ENCODE measurements at places on chromosomes 7 and 10.

- no peak for DNase-seq
These were observed 73.3 kb downstream of the C10orf90 start for GRCh38 chr10:126597211-126597610.

- no peak for DNase-seq
These were observed 11.6 kb upstream of the ORAI2 start for GRCh38 chr7:102421706-102422240.

DNA sequence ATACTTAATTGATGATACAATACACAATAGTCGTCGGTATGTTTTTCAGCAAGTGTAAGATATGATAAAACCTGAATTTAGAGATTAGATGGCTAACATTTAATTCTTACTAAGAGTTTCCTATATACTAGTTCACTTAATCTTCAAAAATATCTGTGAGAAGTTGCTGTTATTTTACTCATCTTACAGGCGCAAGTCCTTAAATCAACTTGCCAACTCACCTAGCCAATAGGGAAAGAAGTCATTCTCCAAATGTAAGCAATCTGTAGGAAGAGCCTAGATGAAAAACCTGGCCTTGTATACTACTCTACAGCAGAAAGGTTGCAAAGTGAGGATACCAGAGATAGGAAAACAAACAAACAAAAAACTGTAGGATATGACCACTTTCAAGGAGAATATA, 10.6 kb downstream of the CD36 start:
- no peak for DNase-seq

GRCh38 chr7:77393261-77393660, 22.9 kb downstream of the GSAP start:
- DNase-seq, result peak; percentile 61

GRCh38 chr10:30557884-30558283, 71.7 kb downstream of the LYZL2 start:
- no peak for DNase-seq

DNA sequence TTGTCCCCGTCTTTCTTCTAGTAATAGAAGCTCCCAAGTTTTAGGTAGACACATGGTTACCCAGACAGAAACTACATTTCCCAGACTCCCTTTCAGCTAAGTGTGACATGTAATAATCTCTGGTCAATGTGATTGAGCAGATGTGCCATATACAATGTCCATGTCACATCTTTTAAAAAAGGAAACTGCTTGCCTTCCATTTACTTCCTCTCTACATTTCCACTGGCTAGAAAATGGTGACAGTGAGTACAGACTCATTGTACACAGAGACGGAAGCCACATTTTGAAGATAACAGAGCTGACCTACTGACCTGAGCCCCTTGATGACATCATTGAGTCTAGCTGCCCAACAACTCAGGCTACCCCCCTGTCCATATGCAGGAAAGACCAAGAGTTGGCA, 21.3 kb downstream of the ZC3HAV1 start:
- no peak for DNase-seq
